ENCODE measurements at places on chromosomes 4 and X.

- DNase-seq: no peak
These were observed 41.9 kb downstream of the TSC22D3 start for GRCh38 chrX:107733686-107734085.

DNA sequence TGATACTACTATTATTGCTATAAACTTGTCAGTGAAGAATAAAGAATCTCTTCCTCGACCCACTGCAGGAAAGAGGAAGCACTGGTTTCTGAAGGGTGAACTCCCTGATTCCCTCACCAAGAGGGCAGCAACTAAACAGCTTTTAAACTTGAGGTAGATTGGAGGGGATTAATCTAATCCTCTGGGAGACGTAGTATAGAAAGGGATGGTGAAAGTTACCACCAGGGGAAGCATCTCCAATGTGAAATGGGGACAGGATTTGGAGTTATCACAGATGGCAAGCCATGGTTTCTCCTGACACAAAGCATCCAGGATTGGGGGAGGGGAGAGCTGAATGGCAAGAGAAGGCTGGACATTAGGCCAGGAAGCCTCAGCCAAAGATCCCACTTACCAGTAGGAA lies 62.7 kb upstream of the PTPN13 start:
- DNase-seq: no peak

- DNase-seq: no peak
These were observed 46.9 kb downstream of the ADGRG4 start for GRCh38 chrX:136347706-136348105.

DNA sequence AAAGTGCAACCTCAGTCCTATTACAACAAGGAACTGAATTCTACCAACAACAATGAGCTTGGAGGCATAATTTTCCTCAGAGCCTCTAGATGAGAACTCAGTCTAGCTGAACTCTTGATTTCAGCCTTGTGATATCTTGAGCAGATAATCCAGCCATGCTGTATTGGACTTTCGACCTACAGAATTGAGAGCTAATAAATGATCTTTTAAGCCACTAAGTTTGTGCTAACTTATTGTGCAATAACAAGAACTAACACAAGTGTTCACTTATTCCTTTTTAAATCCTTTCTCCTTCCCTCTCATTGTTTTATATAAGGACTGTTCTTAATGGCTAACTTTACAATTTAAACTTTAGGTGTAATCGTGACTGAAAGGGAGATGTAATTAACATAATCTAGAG lies 140.7 kb downstream of the MAGEB17 start:
- no peak for DNase-seq

DNA sequence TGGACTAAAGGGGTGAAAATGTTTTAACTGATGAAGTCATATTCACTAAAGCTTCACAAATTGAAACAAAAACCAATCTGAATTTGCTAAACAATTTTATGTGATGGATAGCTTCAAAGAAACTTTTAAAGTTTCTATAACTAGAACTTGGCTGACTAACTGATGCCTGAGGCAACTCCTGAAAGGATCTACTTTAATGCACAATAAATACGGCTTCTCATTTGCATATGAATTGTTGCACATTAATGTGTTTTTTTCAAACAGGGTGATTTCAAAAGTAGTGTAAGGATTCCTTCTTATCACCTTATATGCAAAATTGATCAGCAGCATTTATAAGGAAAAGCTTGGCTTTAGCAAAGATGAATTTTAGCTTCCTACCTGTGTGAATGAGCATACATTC lies 58.4 kb upstream of the ATOH1 start:
- DNase-seq: no peak

DNA sequence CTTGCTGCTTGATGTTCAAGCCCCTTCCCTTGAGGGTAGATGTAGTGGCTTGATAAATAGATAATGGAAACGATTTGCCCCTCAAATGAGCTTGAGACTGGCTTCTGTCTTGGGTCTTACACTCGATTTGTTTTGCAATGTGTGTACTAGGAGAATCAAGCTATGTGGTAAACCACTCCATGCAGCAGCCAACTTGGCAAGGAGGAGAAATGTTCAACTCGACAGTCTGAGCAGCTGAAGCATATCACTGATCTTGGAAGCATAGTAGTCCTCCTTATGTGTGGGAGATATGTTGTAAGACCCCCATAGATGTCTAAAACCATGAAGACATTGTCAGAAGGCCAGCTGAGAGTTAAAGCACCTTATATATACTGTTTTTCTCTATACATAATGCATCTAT lies 125.3 kb downstream of the CCNG2 start:
- DNase-seq: no peak

GRCh38 chr4:169634975-169635374 lies 14.6 kb downstream of the CLCN3 start:
- DNase-seq: no peak

GRCh38 chr4:169582203-169582602 lies 30.2 kb downstream of the NEK1 start:
- no peak for DNase-seq

- DNase-seq: no peak
These were observed 287.4 kb downstream of the CHIC1 start for GRCh38 chrX:73850124-73851013.

DNA sequence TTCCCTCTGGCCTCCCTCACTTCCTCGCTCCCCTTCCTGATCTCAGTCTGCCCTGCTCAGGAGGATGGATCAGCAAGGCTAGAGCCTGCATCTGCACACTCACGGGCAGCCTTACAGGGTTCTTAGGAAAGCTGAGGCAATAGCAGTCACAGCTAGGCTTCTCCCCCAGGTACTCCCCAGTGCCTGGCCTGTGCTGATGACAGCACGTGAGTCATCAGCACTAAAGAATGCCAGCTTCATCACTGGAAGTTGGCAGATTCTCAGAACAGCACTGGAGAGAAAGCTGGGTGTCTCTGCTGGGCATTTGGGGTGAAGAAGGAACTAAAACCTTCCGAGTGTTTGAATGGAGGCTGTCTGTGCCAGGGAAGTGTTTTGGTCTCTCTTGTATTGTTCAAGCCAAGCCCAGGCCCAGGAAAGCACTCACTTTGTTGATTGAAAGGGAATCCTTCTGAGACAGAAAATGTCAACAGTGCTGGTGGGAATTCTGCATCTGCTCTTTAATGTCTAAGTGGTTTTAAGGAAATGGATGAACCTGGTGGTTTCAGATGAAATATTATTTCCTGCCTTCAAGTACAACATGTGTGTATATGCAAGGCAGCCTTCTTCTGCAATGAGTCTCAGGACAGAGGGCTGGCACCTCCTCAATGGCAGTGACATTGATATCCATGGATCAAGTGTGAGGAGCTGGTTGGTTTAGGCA lies 73.0 kb upstream of the SCOC start:
- no peak for DNase-seq

GRCh38 chrX:114985967-114986592 lies 31.3 kb downstream of the IL13RA2 start:
- no peak for DNase-seq

DNA sequence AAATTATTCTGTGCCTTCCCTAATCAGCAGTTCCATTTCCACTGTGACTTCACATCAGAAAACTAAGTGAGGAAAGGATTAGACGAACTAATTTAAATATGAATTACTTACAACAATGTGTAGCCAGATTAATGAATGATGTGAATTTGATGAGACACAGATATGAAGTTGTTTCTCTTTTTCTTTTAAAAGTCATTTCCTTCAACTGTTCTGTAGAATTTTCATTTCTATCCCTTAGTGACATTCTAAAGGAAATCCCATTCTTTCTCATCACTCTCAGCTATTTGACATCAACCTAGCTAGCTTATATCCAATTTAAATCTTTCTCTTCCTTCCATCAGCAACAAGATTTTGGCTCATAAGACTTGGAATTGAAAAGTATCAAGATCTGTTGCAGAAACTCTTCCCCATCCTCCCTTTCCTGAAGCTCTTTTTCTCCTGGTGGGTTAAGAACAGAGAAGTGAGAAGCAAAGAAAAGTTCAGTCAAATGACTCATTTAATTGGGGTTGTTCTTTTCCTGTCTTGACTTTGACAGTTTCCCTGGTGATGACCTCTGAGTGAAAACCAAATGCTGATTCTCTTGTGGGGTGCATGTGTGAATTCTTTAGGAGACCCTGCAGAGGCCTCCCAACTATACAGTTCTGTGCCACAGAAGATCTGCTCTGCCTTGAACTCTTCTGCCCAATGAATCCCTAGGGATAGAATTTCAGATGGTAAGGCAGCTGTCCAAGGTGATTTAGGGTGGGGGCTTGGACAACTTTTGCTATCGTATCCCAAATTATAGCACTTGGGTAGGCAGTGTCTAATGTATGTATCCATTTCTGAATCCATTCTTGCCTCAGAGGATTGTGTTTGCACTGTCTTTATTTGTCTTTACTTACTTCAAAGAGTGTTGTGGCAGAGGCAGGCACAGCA lies 232.5 kb upstream of the GPRIN3 start:
- no peak for DNase-seq

DNA sequence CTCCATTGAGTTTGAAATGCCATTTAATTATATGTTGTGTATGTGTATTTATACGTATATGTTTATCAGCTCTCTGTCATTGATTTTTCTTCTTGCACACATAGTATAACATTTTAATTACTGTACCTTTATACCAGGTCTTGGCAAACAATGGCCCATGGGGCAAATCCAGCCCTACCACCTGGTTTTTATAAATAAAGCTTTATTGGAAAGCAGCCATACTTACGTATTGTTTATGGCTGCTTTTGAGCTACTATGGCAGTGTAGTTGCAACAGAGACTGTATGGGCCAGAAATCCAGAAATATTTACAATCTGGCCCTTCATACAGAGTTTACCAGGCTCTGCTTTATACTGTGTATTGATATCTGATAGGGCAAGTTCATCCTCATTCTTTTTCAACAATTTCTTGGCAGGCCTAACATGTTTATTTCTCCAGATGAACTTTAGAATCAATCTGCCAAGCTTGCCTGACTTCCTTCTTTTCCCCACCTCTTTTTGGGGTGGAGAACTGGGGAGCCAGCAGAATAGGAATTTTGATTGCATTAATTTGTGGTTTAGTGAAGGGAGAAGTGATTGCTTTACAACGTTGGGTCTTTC lies 15.8 kb downstream of the DCUN1D4 start:
- DNase-seq: no peak

- DNase-seq: no peak
These were observed 12.4 kb downstream of the SLC34A2 start for GRCh38 chr4:25667931-25668557.

GRCh38 chrX:110341189-110342035 lies 17.2 kb upstream of the RTL9 start:
- DNase-seq: no peak

GRCh38 chr4:34181891-34182290 lies 2062.4 kb downstream of the ARAP2 start:
- DNase-seq: no peak

- peak; percentile 3 for DNase-seq
These were observed 25.1 kb upstream of the CLDN34 start for GRCh38 chrX:9942086-9942485.

GRCh38 chr4:68895561-68896198 lies 55.9 kb downstream of the UGT2A3 start:
- DNase-seq: no peak

GRCh38 chrX:17081968-17082367 lies 135.5 kb downstream of the REPS2 start:
- DNase-seq: no peak
